Activated T-helper 1 cell treated with anti-CD3 and anti-CD28 coated beads, Interleukin-12 subunit alpha, Interleukin-12 subunit beta, Interleukin-2, Interleukin-4 antibody, amounts not matched to agents 30 ng/mL and 10 ng/mL and 1 ng/mL, durations not matched to agents 14 hours and 24 hours and 36 hours (primary cell): ENCODE measurements at places on chromosomes 12 and 14.

- peaks cover 8% of the 10 kb centered on the region for H3K4me1 ChIP-seq
- peaks cover 3% of the 10 kb centered on the region for H3K27me3 ChIP-seq
- H3K36me3 ChIP-seq, result no peaks in the 10 kb centered on the region
Measured at GRCh38 chr14:103377522-103378037, 7.6 kb upstream of the MARK3 start.

DNA sequence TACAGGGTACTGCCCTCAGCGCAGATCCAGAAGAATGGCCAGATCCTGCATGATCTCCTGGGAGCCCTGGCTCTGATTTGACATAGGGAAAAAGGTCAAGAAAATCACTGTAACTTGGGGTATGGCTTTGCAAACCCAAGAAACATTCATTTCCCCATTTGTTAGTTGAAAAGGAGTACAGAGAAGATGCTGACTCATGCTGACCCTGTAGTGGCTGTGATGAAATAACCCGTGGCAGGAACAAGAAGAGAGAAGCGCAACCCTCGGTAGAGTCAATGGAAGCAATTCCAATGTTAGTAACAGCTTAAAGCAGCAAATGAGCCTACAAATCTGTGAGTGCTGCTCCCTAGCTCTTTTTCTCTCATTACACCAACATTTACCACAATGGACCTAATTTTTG is 281.6 kb upstream of the NPAS3 start:
- no peak overlapping the region for H3K4me3 ChIP-seq
- H3K36me3 ChIP-seq, result no peaks in the 10 kb centered on the region
- H3K27me3 ChIP-seq, result no peaks in the 10 kb centered on the region
- no peaks in the 10 kb centered on the region for H3K4me1 ChIP-seq

GRCh38 chr12:58930770-58931324 is 10.5 kb upstream of the LRIG3 start:
- H3K27me3 ChIP-seq, result no peaks in the 10 kb centered on the region
- DNase-seq, result no peak

DNA sequence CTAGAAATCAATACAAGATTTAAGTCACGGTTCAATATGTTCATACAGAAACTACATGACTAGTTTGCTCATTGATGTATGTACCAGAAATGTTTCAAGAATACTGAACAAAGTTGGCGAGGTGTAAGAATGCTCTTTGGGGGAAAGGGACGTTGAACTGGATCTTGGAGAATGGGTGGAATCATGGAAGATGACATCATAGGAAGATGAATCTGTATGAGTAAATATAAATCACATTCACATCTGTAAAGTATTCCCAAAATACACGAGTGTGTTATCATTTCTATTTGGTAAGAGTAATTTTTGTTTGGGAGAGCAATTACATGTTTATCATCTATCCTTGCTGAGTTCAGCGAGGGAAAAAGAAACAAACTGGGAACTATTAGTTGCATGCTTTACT is 162.2 kb upstream of the TMTC1 start:
- no peak overlapping the region for H3K4me3 ChIP-seq
- no peaks in the 10 kb centered on the region for H3K27me3 ChIP-seq
- DNase-seq, result no peak

DNA sequence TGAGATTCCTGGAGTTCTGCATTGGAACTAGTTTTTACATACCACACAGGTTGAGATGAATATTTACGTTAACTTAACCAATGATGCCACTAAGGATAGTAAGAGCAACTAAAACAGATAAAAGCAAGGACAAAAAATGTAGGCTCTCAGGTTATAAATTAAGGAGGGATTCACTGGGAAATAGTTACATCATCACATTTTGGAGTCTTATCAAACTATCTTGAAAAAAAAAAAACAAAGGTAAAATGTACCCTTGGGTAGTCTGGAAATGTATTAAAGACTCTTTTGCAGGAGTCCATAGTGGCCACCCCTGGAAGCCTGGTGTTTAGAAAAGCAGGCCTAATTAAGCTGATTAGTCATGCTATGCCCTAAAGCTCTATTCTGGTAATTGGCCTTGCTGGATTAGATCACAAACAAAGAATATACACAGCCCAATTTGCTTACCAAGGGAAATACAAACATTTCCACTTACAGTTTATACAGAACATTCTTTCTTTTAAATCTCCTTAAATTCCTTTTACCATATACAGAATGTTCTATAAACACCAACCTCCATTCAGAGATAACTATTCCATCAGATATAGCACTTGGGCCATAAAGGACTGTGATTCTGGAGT is 39.3 kb downstream of the SLC25A47 start:
- peaks cover 60% of the 10 kb centered on the region for H3K4me1 ChIP-seq
- H3K27me3 ChIP-seq, result no peaks in the 10 kb centered on the region
- H3K4me3 ChIP-seq, result no peak overlapping the region
- peaks cover 75% of the 10 kb centered on the region for H3K36me3 ChIP-seq
- DNase-seq, result no peak

DNA sequence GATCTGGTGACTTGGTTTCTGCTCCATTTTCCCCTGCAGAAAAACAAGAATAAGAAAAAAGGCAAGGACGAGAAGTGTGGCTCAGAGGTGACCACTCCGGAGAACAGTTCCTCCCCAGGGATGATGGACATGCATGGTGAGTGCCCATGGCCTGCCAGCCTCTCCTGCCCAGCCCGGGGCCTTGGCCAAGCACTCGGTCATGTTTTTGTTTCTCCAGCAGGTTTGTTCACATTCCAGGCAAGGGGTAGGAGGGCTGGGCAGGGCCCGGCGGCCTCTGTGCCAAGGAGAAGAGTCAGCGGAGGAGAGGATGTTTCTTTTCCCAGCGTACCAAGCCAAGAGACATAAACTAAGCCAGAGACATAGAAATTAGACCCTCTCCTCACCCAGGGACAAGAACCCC is 13.6 kb downstream of the BCL7A start:
- DNase-seq, result no peak
- H3K27me3 ChIP-seq, result no peaks in the 10 kb centered on the region
- H3K36me3 ChIP-seq, result peaks cover 1% of the 10 kb centered on the region
- H3K27ac ChIP-seq, result no peak overlapping the region
- H3K4me3 ChIP-seq, result no peak overlapping the region
- H3K4me1 ChIP-seq, result no peaks in the 10 kb centered on the region

- peaks cover 5% of the 10 kb centered on the region for H3K4me1 ChIP-seq
- peak; percentile 40 for DNase-seq
- H3K27me3 ChIP-seq, result no peaks in the 10 kb centered on the region
- H3K36me3 ChIP-seq, result peaks cover 8% of the 10 kb centered on the region
- peak overlapping the region; percentile 52 for H3K27ac ChIP-seq
Measured at GRCh38 chr12:130826151-130826801, 12.8 kb downstream of the STX2 start.

GRCh38 chr14:34498684-34499412 is 36.8 kb upstream of the SPTSSA start:
- no peaks in the 10 kb centered on the region for H3K36me3 ChIP-seq
- no peak overlapping the region for H3K27ac ChIP-seq
- no peak overlapping the region for H3K4me3 ChIP-seq
- no peaks in the 10 kb centered on the region for H3K4me1 ChIP-seq
- DNase-seq, result no peak

DNA sequence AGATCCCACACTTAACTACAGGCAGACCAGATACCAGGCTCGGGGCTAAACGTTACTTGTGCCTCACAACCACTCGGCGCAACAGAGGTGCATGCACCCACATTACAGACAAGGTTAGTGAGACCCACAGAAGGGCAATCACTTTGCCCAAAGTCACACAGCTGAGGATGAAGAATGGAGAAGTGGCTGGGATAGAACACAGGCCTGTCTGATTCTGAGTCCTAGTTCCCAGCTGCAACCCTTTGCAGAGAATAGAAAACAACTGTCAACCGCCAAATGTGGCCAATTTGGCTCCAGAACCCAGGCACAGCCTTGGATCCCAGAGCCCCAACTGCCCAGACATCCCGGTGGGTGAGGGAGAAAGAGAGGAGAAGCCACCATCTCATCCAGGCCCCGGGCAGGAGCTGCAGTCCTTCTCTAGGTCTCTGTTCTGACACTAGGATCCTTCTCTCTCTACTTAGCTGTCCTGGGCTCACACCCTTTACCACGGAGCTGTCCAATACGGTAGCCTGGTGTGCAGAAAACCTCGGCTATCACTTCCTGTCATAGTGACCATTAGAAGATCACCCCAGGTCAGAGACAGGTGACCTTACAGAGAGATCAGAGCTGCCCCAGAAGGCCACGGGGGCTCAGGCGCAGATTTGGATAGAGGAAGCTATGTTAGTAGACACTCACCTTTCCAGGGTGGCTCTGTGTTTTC is 59.1 kb downstream of the FAM222A start:
- peaks cover 8% of the 10 kb centered on the region for H3K27me3 ChIP-seq
- no peak overlapping the region for H3K4me3 ChIP-seq
- no peak overlapping the region for H3K27ac ChIP-seq
- no peaks in the 10 kb centered on the region for H3K36me3 ChIP-seq
- no peak for DNase-seq

DNA sequence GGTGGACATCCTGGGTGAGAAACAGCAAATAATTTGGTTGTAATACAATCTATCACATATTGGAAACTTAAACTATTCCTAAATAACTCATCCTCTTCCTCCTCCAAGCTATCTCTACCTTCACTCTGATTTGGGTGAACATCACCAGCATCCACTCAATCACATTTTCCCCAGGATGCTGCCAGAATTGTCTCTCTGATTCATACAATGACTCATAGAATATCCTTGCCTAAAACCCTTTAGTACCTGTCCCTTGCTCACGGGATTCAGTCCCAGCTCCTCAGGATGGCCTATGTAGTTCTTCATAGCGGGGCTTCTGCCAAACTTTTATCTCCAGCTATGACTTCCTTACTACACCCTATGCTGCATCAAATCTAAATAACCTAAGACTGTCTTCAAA is 146.8 kb downstream of the EMP1 start:
- no peaks in the 10 kb centered on the region for H3K36me3 ChIP-seq
- peaks cover 12% of the 10 kb centered on the region for H3K4me1 ChIP-seq
- DNase-seq, result no peak
- no peak overlapping the region for H3K4me3 ChIP-seq
- peaks cover 7% of the 10 kb centered on the region for H3K27me3 ChIP-seq

DNA sequence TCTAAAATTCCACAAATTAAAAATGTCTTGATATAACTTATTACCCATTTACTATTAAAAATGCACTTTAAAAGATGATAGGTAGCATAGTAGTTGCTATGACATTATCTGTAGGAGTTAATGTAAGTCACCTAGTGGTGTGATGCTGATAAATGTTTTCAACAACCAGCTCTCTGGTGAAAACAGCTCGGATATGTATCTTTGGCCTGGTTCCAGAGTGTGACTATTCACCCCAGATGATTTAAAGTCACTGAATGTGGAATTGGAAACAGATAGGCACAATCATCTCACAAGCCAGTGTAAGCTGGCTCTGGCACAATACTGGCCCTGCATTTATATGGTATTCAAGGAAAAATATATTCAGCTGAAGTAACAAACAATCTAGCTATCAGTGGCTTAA is 9.2 kb upstream of the CCDC196 start:
- H3K36me3 ChIP-seq, result no peaks in the 10 kb centered on the region
- no peaks in the 10 kb centered on the region for H3K4me1 ChIP-seq
- no peak for DNase-seq
- no peak overlapping the region for H3K4me3 ChIP-seq
- no peak overlapping the region for H3K27ac ChIP-seq
- H3K27me3 ChIP-seq, result no peaks in the 10 kb centered on the region

DNA sequence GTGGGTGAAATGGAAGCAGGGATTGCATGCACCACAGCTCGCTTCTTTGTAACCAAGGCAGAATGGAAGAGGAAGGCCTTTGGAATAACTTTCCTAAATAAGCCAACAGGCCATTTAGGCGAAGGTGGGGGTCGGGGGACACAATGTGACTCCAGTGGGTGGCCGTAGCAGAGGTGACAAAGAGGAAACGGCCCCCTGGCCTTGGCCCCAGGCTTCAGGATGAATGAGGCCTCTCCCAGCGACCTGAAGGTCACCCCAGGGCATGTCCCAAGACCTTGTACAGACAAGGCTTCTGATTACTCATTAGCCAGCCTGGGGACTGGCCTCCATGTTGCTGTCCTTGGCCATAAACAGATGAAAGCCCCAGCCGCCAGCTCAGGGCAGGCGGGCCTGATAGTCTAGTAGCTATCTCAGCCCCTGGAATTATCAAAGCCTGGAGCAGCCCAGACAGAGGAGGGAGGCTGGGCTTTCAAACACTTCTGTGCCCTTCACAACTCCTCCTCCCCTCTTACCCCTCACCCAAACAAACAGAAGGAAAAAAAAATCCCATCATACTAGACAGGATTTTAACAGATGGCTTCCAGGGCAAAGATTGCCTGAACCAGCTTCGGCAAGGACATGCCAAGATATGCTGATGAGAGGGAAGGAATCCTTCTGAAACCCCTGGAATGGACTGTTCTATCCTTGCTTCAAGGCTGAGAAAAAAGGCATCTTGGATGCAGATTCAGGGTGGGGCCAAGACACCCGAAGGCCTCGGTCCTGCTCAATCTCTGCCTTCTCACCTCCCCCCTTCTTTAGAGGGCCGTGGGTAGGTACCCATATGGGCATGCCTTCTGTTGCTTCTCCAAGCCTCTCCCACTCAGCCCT is 142.3 kb upstream of the PARP11 start:
- H3K4me1 ChIP-seq, result no peaks in the 10 kb centered on the region
- no peaks in the 10 kb centered on the region for H3K36me3 ChIP-seq
- no peak overlapping the region for H3K4me3 ChIP-seq
- DNase-seq, result no peak

- no peaks in the 10 kb centered on the region for H3K36me3 ChIP-seq
- no peak for DNase-seq
- no peak overlapping the region for H3K27ac ChIP-seq
- no peak overlapping the region for H3K4me3 ChIP-seq
Measured at GRCh38 chr12:113062502-113063395, 6.2 kb downstream of the DTX1 start.

DNA sequence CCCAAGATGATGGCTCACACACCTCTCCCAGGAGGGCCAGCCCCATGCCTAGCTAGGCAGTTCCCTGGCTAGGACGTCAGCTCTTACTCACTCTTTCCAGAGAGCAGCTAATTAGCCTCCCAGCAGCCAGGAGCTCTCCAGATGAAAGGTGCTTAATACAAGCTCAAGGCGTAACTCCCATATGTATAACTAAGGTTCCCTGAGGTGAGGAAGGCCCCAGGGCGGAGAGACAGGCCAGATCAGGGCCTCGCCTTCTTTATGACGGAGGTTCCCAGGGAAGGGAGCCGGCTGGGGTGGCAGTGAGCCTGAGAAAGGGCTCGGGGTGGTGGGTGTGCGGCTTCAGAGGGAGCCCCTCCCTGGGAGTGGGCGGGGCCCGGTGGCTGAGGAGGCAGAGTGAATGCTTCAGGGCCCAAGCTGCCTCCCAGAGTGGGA is 26.4 kb upstream of the ZFP36L1 start:
- peak overlapping the region; percentile 64 for H3K27ac ChIP-seq
- H3K27me3 ChIP-seq, result no peaks in the 10 kb centered on the region
- H3K4me3 ChIP-seq, result no peak overlapping the region
- H3K36me3 ChIP-seq, result no peaks in the 10 kb centered on the region
- H3K4me1 ChIP-seq, result peaks cover 54% of the 10 kb centered on the region

GRCh38 chr12:115203701-115204100 is 519.7 kb upstream of the TBX3 start:
- no peak overlapping the region for H3K27ac ChIP-seq
- no peaks in the 10 kb centered on the region for H3K27me3 ChIP-seq
- H3K36me3 ChIP-seq, result no peaks in the 10 kb centered on the region
- no peak for DNase-seq
- H3K4me3 ChIP-seq, result no peak overlapping the region
- no peaks in the 10 kb centered on the region for H3K4me1 ChIP-seq

GRCh38 chr14:91888641-91889476 is 21.5 kb upstream of the TC2N start:
- H3K36me3 ChIP-seq, result no peaks in the 10 kb centered on the region
- H3K27me3 ChIP-seq, result peaks cover 3% of the 10 kb centered on the region
- peaks cover 47% of the 10 kb centered on the region for H3K4me1 ChIP-seq
- H3K27ac ChIP-seq, result no peak overlapping the region
- H3K4me3 ChIP-seq, result no peak overlapping the region

GRCh38 chr12:115617391-115617790 is 660.1 kb downstream of the MED13L start:
- H3K4me3 ChIP-seq, result no peak overlapping the region
- no peak overlapping the region for H3K27ac ChIP-seq
- H3K27me3 ChIP-seq, result no peaks in the 10 kb centered on the region
- H3K4me1 ChIP-seq, result no peaks in the 10 kb centered on the region
- no peak for DNase-seq
- no peaks in the 10 kb centered on the region for H3K36me3 ChIP-seq
